ENCODE measurements at places on chromosomes 7 and 10.

GRCh38 chr10:75611172-75611992 lies 180.0 kb downstream of the LRMDA start:
- no peak for DNase-seq

GRCh38 chr10:73644015-73644743 lies 2.9 kb upstream of the MYOZ1 start:
- DNase-seq = no peak

GRCh38 chr10:51046654-51047053 lies 27.6 kb upstream of the PRKG1 start:
- DNase-seq = no peak

DNA sequence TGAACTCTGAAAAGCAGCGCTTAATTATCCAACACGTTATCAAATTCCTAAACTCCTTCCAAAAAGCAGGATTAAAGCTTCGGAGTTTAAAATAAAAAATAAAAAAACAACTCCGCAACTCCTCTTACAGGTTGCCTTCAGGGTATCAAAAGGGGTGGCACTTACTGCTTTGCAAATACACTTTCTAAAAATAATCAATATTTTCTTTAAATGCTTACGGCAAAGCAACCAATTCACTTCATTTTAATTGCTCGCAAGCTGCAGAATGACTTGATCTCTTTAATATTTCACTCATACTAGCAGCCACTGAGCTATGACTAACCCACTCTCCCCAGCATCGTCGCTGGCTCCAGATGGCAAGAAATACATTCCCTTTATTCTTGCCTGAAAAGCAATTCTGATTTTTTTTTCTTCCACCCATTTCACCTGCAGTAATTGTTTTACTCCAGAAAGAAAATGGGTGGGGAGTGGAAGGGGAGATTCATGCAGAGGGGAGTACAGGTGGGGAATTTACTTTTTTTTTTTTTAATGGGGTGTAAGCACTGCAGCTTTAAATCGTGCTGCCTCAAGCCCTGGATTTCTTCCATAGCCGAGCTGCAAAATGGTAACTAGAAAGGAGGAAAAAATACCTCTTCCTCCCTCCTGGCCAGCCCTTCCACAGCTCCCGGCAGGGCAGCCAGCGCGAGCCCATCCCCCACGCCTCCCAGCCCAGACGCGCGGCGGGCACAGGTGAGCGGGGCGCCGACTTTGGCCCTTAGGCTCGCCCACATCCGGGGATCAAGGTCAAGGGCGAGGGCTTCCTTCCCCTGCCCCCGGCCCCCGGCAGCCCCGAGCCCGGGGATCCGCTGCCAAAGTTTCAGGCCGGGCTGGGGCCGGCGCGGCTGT lies 54.2 kb upstream of the FHIP2A start:
- no peak for DNase-seq

GRCh38 chr10:109089779-109090178 lies 833.5 kb downstream of the XPNPEP1 start:
- no peak for DNase-seq

DNA sequence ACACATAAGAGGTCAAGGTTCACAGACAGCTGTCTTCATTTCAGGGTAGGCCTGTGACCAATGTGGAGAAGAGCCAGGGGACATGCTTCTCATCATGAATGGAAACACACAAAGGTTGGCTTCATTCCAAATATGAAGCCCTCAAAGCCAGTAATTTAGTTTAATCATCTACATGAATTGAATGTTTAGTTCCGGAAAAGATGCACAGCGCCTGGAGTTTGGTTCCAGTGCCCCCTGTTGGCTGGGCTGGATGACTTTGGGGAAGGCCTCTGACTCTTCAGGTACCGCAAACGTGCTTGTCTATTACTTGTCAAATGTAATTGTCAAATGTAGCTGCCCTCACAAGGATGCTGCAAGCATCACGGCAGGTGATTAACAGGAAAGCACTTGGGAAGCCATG lies 130.7 kb downstream of the ADRA2A start:
- no peak for DNase-seq

- no peak for DNase-seq
These were observed 14.8 kb upstream of the WNT16 start for GRCh38 chr7:121313793-121314676.

GRCh38 chr10:49172061-49172776 lies 16.0 kb downstream of the TMEM273 start:
- no peak for DNase-seq

- DNase-seq = no peak
These were observed 123.8 kb downstream of the SLC25A13 start for GRCh38 chr7:96198047-96198636.

GRCh38 chr10:77583527-77583926 lies 54.1 kb downstream of the KCNMA1 start:
- no peak for DNase-seq

DNA sequence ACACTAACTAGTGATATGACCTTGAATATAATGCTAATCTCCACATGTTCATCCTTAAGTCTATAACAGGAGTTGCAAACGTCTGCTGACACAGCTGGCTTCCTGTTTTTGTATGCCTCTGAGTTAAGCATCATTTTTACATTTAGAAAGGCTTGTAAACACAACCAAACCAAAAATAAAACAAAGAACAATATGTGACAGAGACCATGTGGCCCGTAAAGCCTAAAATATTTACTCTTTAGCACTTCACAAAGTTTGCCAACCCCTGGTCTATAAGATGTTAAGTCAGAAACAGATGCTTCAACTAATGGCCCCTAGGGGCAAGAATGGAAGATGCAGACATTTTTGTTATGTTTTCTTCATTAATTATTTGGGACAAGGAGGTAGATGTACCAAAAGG lies 109.3 kb downstream of the CPEB3 start:
- no peak for DNase-seq

DNA sequence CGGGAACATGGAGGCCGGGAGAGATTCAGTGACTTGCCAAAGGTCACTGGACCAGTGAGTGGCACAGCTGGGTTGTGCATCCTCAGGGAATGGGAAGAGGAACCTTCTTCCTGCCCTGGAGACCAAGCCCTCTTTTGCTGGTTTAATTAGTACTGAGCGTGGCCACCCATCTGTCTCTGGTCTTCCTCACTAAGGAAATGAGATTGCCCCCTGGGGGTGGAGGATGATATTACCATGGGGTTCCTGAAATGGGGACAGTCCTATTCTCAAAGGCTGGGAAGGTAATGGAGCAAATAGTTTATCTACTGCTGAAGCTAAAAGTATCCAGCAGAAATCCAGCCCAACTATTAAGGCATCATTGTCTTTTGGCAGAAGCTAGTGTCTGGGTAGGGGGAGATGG lies 98.6 kb upstream of the FGFR2 start:
- no peak for DNase-seq

- DNase-seq = no peak
These were observed 127.4 kb upstream of the TEX47 start for GRCh38 chr7:88922944-88923343.

All from stimulated activated CD8-positive, alpha-beta memory T cell treated with anti-CD3 and anti-CD28 coated beads, Interleukin-2, amount 100 ng/mL, for 1 hour (primary cell).